ENCODE measurements at places on chromosomes 4 and X.

GRCh38 chrX:41087201-41087600 is 2.0 kb downstream of the USP9X start:
- DNase-seq = no peak

DNA sequence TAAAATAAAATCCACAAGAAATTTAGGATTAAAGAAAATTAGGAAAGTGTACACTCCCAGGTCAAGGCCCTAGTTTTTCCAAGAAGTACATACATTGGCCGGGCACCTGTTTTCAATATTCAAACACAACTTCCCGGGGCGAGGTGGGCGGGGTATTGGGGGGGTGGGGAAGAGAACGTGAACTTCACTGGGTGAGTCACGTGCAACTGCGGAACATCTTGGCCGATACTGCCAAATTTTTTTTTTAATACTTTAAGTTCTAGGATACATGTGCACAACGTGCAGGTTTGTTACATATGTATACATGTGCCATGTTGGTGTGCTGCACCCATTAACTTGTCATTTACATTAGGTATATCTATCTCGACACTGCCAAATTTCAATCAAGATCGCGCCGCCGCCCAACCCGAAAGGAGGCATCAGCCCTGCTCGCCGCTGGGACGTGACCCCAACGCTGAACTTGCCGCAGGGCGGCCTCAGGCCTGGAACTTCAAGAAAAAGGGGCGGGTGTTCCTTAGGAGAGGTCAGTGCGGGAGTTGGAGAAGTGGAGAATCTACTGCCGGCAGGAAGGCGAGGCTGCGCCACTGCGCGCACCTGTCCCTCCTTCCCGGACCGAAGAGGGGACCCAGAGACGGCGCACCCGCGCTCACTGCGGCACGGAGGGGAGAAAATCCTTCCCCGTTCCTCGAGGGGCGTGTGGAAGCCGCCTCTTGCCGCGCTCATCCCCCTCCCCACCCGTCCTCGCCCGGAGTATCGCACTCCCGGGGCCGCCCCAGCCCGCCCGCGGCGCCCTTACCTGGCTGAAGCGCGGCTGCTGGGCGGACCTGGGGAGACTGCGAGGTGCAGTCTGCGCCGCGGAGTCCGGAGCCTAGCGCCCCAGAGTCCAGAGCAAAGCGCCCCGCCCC is at the start of gene TEC:
TSS of gene TEC (minus strand) at position 883 of the 905 bp plus-strand sequence. CDS start 41,224 bp downstream, outside the sequence.
- DNase-seq = peak; percentile 31

GRCh38 chrX:11786862-11787261 is 28.8 kb downstream of the MSL3 start:
- no peak for DNase-seq

DNA sequence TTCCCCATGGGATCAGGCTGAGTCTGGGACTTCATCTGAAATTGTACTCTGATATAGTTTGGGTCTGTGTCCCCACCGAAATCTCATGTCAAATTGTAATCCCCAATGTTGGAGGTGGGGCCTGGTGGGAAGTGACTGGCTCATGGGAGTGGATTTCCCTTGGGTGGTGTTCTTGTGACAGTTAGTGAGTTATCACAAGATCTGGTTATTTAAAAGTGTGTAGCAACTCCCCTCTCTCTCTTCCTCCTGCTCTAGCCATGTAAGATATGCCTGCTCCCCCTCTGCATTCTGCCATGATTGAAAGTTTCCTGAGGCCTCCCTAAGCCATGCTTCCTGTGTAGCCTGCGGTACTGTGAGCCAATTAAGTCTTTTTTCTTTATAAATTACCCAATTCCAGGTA is 61.0 kb downstream of the RASGEF1B start:
- no peak for DNase-seq

GRCh38 chr4:48248559-48248953 is 21.1 kb downstream of the TEC start:
- no peak for DNase-seq

GRCh38 chrX:72714478-72714916 is 391 bp upstream of the PHKA1 start:
- DNase-seq = no peak

DNA sequence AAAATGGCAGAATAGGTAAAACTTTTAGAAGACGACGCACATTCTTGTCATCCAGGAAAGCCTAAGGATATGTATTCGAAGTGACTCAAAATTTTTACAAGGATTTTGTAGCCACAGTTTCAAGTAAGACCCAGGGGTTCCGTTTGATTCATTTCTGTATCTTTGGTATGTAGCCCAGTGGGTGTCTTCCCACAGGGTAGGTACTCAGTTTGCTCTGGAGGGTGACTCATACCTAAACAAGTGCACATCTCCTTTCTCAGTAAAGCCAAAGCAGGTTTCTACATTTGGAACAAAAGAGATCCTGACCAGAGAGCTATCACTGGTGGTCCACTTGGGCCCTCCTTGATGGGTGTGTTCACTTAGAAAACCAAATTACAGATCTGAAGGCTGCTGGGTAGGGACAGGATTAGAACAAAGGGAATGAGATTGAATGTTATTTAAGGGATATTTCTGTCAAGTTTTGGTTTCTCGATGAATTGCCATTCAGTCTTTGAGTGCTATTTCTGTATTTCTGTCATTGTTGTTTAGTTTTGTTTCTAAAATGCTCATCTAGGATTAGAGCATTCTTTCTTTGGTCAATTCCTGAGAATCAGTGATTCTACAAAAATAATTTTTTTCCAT is 56.1 kb downstream of the PLS3 start:
- DNase-seq = no peak

DNA sequence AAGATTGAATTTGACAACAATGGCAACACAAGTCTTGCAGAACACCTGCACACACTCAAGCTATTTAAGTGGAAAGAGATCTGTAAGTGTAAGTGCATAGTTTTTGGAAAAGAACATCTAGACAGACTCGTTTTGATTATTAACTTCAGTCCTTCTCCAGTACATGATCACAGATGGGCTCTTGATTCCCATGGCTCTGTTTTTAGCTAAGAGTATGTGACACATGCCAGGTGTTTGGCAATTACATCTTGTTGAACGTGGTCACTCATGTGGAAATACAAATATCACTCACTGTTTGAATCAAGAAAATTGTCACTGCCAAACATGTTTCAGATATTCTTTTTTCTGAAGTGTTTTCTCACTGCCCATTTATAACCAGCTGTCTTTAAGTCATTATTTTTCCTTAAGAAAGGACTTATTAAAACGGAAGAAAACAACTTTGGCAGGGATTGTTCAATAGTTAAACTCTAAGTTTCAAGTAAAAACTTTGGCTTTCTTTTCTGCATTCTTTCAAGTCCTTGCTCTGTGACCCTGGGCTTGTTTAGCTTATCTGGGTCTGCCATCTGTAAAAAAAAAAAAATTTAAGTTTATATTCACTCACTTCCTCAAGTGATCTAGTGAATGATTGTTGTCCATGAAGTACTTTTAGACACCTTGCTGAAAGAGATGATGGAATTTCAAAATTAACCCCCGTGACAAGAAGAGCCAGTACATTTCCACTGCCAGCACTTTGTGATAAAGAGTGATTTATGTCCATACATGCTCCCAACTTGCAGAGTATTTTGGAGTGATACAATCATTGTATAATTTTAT is 125.4 kb downstream of the ATXN3L start:
- DNase-seq = no peak

DNA sequence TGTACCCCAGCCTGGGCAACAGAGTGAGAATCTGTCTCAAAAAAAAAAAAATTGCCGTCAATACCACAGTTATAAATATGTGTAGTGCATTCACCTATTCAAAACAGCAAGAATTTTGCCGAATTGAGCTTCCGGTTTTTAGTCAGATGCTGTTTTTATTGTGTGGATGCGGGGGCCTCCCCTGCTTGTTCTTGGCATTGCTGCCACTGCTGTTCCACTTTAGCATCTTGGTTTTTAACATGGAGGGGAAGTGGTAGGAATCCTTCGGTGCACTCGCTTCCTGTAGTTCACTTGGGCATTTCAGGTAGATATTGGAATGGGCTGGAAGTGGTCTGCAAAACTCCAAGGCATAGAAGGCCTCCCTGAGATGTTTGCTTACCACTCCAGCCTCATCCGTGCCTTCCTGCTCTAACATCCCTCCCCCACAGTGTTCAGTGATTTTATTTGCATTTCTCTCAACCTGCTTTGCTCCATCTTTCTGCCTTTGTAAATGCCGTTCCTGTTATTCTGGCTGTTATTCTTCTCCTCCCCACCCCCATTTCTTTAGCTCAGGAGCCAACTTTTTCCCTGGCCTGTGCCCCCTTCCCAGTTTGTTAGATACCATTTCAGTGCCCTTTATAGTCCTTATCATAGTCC is 25.5 kb downstream of the MOB1B start:
- peak; percentile 12 for DNase-seq

DNA sequence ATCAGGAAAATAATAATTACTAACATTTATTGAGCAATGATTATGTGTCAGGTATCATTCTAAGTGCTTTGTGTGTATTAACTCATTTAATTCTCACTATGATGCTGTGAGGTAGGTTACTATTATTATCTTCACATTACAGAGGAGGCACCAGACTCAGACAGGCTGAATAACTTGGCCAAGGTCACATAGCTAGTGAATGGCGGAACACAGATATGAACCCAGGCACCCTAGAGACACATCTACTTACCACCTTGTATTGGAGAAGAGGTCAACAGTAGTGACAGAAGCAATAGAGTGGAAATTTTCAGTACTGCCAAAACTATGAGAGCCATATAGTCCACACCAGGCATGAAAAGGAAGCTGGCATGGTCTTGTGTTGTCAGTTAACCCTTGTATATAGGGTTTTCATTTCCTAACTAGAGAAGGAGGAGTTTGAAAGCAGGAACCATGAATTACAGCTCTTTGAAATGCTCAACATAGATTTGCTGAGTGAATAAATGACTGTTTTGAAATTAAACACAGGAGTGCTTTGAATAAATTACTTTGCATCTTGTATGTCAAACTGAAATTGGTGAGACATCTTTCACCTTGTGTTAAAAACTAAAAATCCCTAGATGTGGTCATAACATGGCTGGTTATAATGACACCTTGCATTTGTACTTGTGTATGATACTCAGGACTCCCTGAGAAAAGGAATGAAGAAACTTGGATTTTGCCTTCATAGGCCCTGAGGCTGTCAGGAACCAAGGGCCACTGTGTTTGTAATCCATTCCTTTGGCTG is 71.8 kb downstream of the RTL9 start:
- no peak for DNase-seq

GRCh38 chr4:4950561-4951290 is 68.5 kb downstream of the CYTL1 start:
- no peak for DNase-seq

DNA sequence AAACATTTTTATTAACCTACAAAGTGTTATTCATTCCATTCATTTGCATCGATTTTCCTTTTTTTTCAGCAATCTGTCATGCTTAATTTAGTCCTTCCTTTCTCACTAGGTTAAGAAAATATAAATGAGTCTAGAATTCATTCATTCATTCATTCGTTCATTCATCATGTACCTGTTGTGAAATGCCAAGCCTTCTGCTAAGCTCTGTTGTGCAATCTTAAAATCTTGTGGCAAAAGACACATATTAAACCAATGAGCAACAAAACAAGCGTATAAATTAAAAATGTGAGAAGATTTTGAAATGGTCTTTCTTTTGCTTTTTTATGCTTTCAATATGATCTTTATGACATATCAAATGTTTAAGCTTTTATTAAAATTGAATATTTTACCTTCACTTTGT is 88.6 kb upstream of the MAD2L1 start:
- DNase-seq = no peak

DNA sequence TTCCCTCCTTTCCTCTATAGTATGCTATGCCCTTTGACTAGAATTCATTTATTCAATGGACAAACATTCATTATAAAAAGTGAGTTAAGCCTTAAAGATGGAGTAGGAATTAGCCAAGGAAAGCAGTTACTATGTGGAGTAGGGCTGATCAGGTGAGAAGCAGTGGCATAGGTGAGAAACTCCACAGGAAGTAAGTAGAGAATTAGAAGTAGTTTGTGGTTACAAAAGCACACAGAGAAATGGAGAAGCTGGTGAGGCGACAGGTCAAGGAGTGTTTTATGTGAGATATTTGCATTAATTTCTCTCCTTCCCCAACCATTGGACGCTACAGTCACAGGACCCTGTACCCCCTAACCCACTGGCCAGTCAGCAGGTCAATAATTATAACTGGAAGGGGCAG is 30.6 kb downstream of the SETD7 start:
- peak; percentile 5 for DNase-seq

DNA sequence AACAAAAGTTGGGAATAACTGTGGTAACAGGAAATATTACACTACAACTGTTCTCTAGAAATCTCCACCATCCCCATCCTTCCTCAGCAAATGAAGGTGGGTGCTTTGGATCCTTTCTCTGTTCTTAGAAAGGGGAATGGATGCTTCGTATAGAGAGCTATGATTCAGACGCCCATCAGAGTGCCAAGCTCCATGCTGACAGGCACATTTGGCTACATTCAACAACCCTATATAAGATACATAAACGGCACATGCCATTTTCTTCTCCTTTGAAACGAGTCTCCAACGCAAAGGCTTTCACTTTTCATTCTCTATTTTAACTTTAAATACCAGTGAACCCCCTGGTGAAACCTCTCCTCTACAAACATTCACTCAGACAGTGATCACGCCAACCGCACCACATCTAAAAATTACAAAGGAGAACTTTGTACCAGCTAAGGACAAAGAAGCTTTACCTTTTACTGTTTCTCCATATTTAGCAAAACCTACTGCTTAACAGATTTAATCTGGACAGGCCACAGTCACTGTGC is 172.5 kb downstream of the TSPAN5 start:
- DNase-seq = no peak

DNA sequence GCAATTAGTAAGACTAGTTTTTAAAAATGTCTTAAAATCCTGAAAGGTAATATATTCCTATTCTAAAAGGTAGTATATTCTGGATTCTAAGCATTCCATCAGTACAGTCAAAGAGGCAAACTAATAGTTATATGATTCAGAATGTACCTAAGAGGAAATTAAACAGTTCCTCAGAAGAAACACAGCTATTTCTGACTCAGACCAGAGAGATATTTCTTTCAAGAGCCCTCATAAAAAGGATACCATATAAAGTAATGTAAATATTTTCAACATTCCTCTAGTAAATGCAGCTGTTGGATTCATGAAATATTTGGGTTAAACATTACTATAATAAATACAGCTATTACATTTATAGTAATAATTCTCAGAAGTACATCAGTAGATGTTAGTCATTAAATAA is 358.3 kb downstream of the MAGEB5 start:
- no peak for DNase-seq

GRCh38 chr4:16852228-16852627 is 46.2 kb downstream of the LDB2 start:
- no peak for DNase-seq

- DNase-seq = no peak
Measured at GRCh38 chr4:55169352-55169961, 44.1 kb upstream of the KDR start.

Data from CD4-positive, alpha-beta T cell treated with Interleukin-2 at 100 ng/mL for 4 hours (primary cell).